Naive thymus-derived CD4-positive, alpha-beta T cell (primary cell): ENCODE measurements at places on chromosomes 12 and 14.

GRCh38 chr12:80857311-80857710 is 80.4 kb downstream of the LIN7A start:
- DNase-seq: no peak

DNA sequence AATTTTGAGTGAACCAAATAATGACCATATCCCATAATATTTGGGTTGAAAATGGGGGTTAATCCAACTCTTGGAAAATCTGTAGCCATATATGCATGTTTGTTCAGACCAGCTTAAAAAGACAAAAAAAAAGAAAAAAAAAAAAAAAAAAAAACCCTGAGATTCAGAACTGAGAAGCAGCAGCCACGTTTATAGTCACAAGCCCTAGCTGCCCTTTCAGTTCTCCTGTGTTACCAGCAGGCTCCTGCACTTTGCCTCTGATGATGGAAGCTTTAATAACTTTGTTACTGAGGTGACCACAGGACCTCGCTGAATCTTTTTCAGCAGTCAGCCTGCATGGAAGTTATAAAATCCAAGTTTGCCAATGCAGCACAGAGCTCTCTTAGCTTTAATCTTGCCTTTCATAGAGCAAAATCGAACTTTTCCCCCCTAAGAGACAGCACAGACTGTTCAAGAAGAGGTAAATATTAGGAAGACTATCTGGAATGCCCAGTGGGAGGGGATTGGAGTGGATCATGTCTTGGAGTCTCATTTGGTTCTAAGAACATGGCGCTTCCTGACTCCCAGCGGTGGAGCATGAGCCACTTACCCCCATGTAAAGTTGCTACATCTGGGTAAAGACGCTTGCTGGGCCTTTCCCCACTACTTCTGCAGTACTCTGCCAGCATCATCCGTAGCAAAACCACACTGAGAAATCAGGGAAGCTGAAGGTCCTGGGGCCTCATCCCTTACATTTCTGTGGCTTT is 20.6 kb downstream of the GNG2 start:
- no peak for DNase-seq

DNA sequence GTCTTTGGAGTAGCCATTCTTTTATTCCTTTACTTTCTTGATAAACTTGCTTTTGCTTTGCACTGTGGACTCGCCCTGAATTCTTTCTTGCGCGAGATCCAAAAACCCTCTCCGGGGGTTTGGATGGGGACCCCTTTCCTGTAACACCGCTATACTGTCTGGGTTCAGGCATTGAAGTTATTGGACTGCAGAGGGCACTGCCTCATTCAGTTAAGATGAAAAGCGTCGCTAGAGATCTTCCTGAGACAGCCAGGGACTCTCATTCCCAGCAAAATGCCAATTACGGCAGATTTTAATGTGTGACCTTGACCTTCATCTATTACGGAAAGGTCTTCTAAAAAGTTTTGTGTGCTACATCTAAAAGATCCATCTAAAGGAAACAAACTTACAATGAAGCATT is 17.3 kb upstream of the RIMKLB start:
- DNase-seq: no peak

- no peak for DNase-seq
Measured at GRCh38 chr14:69695322-69696203, 71.4 kb upstream of the SRSF5 start.

DNA sequence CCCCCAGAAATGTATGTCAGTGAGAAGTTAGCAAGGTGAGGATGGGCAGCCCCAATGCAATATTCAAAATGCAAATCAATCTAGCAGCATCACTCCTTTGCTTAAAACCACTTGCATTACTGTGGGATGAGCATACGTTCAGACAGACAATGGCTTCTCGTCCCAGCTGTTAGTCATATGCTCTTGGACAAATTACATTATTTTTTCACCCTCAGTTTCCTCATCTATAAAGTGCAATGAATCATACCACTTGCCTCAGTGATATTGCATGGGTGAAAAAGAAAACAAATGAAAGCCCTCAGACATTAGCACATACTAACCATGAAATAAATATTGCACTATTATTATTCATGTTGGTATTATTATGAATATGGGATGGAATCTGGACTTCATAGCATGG is 132.3 kb downstream of the C12orf75 start:
- DNase-seq: no peak

DNA sequence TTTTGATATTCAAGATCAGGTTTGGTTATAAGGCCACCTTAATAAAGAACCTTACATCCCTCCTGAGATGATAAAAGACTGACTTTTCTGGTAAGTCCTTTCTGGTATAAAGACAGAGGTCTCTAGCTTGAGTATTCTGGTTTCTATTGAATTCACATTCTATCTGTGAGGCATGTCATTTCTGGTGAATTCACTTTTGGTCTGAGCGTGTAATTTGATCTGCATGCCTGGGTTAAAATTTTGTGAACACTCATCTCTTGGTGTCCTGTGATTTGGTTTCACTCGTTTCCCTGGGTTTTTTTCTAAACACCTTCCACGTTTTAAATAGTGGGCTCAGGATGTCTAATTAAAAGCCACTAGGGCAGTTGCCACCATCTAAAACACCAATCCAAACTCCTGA is 12.2 kb downstream of the EIF5 start:
- DNase-seq: no peak

- peak; percentile 14 for DNase-seq
Measured at GRCh38 chr14:88868558-88869159, 44.2 kb downstream of the TTC8 start.

DNA sequence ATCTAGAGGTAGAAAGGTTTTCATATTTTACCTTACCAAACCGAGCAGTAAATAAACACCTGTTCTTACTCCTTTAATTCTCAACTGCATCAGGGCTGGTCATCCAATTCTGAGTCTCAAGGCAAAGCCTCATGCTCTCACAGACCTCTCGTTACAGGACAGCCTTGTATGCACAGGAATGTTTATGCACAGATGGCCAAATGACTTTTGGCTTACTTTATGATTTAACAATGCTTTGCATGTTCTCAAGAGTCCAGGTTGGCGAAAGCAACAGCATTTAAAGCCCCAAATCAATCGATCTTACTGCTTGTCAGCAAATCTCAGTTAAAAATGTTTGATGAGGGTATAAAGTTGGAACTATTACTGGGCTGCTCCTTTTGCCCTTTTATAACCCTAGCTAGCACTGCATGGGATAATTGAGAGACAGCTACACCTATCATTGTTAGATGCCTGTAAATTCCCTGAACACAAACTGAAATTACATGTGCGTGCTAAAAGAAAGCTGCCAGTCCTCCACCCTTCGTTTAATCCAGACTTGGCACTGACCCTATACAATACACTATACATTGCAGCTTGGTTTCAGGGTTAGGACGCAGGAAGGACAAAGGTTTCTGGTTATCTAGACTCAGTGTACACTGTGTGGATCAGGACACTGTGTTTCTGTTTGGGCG is 63.6 kb downstream of the TMCC3 start:
- no peak for DNase-seq

GRCh38 chr12:92068459-92068858 is 77.2 kb downstream of the BTG1 start:
- no peak for DNase-seq

- DNase-seq: no peak
Measured at GRCh38 chr14:48853159-48853558, 733.0 kb downstream of the RPS29 start.

DNA sequence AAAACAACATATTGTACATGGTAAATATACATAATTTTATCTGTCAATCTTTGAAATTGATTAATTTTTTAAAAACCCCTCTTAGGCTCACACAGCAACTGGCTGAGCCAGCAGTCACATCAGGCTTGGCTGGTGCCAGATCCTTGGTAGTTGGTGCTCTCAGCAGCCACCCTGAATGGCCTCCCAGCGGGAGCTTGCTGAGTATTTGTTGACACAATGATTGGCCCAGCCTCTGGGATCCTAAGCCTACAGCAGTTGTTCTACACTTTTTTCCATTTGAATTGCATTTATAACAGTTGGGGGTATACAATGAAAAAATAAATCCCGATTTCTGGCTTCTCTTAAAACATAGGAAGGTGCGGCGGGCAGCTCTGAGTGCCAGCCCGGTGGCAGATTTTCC is 11.1 kb downstream of the PRKAB1 start:
- no peak for DNase-seq

GRCh38 chr12:52038447-52038846 is 12.8 kb upstream of the NR4A1 start:
- no peak for DNase-seq

- no peak for DNase-seq
Measured at GRCh38 chr12:56616925-56617324, 13.2 kb downstream of the BAZ2A start.

DNA sequence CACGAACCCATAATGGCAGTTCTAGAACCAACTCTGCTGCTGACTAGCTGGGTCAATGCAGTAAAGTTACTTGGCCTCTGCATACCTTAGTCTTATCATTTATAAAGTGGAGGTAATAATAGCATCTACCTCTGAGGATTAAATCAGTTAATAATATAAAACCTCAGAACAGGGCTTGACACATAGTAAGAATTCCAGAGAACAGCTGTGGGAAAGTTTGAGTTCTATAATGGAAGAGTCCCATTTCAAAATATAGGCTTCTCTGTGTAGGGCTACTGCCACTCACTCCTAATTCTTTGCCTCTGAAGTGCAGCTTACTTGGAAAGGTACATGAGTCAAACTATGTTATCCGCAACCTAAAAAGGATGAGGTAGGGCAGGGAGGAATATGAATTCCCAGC is 269.2 kb upstream of the PRKD1 start:
- no peak for DNase-seq

- DNase-seq: no peak
Measured at GRCh38 chr12:52643233-52644077, 8.6 kb downstream of the KRT2 start.

DNA sequence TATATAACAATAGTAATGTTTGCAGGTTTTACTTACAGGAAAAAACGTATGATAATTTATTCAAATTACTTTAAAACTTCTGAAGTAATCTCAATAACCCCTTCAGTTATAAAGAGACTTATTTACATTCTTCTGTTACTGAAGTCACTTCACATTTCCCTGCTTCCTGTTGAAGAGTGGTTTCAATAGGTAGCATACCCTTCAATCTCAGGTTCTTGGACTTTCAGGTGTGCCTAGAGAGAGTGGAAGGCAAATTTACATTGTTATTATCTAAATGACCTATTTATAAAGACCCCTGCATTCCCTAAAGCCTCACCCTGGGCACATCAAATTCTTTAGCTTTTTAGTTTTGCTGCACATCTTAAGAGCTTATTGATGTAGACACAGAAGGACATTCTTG is 137.6 kb upstream of the AEBP2 start:
- no peak for DNase-seq

GRCh38 chr12:737122-737739 is 15.1 kb upstream of the WNK1 start:
- DNase-seq: no peak

DNA sequence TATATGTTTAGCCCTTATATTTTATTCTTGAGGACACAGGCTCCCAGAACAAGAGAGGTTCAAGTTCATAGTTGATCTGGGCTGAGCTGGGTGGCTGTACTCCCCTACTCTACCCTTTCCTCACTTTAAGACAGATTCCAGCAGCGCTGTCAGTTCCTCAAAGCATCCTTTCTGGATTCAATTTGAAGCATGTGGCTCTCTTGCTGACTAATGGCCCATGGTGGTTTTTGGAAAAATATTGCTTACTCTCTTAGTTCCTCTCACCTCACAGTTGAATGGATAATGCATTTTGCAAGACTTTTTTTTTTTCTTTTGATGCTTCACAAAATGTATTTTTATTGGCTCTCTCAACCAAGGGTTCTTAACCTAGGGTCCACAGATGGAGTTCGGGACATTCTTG is 4.1 kb downstream of the PELI2 start:
- no peak for DNase-seq

DNA sequence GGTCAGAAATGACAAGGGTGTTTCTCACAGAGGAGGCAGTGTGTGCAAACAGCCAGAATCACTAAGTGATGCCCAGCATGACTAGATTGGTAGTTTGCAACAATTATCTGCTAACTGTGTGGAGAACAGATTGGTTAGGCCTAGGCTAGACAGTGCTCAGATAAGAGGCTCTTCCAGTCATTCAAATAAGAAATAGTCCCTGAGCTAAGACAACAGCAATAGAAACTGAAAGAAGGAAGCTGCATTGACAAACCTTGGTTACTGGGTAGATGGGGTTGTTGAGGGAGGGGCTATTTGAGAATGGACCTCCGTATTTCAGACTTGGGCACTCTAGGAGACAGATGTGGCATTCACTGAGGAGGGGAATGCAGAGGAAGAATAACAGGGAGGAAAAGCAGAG is 255.0 kb upstream of the NPAS3 start:
- DNase-seq: no peak

DNA sequence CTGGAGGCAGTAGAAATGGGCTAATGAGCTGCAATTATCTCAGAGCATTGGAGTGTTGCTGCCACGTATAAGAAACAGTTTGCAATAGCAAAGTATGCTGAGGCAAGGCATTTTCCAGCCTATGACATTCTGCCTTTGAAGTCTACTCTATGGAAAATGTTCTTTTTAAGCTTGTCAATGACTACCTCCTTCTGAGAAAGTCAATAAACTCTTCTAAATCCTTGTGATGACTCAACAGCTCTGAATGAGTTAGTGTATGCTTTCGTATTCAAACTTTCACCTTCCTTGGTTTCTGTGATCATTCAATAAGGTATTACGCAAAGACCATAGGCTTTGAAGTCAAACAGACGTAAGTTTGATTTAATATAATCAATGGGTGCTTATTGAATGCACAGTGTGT is 111.2 kb downstream of the CAPZA3 start:
- no peak for DNase-seq

- DNase-seq: no peak
Measured at GRCh38 chr12:112606611-112607365, 184.8 kb upstream of the RPH3A start.

DNA sequence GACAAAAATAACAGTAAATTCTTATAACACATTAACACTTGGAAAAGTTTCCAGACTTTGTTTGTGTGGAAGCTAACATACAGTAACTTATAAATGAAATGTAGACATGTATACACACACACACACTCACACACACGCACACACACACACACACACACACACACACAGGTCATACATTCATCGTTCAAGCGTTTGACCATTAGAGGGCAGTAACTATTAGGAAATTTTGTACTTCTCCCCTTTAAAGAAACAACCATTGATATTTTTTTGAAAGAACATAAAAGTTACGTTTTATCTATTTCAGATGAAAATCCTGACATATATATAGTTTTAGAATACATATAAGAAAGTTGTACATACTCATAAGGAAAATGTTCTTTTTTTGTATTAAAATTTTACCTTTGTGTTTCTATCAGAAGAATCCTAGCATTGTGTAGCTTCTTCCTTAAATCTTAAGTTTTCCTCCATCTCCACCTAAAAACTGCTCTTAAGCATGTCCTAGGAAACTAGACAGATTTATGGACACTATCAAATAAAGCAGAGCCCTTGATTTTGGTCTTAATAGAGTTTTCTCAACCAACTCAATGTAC is 29.0 kb downstream of the PTPRQ start:
- no peak for DNase-seq

- no peak for DNase-seq
Measured at GRCh38 chr14:96581902-96582301, 79.7 kb downstream of the PAPOLA start.

GRCh38 chr12:128961308-128961902 is 108.1 kb downstream of the GLT1D1 start:
- no peak for DNase-seq

GRCh38 chr14:99380402-99380801 is 100.3 kb downstream of the SETD3 start:
- no peak for DNase-seq
